ENCODE measurements at places on chromosomes 5 and 9. TPM values are rescaled to one million over a fixed set of nuclear protein-coding genes. Genes with fewer than 3 reads are reported as not detected.
A peak's percentile ranks its signal among the peaks of the same experiment; 100 is the strongest.

The TTC39B gene
- total RNA-seq, result 17.8 TPM

DNA sequence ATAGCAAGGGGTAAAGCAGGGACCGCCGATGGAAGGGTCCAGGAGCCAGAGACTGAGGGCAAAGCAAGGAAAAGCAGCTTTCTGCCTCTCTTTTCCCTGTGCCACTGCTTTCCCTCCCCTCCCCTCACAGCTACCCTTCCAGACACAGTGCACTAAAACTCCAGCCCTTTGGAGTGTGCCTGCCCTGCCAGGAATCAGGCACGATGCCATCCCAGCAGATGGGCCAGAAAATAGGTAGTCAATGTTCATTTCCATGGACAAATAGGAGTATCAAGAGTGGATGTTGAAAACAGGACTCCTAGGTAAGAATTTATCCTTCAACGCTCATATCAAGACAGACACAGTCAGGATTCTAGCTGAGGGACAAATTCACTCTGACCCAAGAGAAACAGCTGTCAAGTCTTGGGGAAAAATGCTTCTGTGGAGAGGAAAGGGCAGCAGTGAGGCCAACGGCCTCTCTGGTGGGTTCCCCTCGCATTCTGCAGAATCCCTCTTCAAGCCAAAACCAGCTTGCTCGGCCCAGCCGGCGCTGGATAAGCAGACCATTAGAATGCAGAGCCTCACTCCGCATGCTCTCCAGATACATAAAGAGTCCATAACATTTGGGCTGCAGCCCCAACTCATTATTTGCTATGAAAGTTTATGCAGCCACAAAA lies 138.0 kb downstream of the CAAP1 start:
- DNase-seq, result no peak

DNA sequence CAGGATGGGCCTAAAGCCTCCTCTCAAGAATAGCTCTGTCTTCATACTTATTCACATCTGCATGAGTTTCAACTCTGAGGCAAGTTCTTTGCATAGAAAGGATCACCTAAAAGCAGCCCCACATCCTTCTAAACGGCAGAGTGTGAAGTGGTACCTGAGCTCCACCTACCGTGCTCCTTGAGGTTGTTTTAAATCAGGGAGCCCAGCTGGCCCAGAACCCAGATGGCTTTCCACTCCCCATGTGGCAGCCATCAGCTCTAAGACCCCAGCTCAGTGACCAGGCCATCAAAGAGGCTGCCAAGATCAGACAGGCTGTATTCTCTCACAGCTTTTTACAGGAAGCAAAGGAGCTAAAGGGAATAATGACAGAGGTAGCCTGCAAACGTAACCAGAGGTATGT lies 299.3 kb downstream of the RASEF start:
- no peak for DNase-seq

- DNase-seq, result peak; percentile 85
Measured at GRCh38 chr9:122099271-122099869, 6.3 kb upstream of the TTLL11 start.

GRCh38 chr5:158861366-158861765 lies 238.3 kb downstream of the EBF1 start:
- DNase-seq, result no peak

Measured in activated CD8-positive, alpha-beta T cell treated with anti-CD3 and anti-CD28 coated beads, Interleukin-2, amount 10 ng/mL, durations not matched to agents 7 days and 5 days (primary cell).